ENCODE measurements at places on chromosomes 16 and 17.
A peak's percentile ranks its signal among the peaks of the same experiment; 100 is the strongest.

DNA sequence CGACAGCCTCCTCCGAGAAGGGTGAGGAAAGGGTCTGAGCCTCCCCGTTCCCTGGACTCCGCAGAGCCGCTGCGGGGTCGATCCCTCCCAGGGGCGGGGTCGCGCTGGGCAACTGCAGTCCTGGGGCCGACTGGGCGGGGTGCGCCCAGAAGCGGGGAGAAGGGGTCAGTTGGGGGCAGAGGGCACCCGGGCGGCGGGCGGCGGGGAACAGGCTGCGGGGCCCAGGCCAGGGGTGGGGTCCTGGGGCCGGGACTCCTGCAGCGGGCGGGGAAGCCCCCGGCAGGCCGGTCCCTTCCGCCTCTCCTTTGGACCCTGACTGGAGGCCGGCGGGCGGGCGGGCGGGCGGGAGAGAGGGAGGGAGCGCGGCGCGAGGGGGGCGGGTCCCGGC, 352 bp downstream of the GGNBP2 start:
- DNase-seq = no peak

DNA sequence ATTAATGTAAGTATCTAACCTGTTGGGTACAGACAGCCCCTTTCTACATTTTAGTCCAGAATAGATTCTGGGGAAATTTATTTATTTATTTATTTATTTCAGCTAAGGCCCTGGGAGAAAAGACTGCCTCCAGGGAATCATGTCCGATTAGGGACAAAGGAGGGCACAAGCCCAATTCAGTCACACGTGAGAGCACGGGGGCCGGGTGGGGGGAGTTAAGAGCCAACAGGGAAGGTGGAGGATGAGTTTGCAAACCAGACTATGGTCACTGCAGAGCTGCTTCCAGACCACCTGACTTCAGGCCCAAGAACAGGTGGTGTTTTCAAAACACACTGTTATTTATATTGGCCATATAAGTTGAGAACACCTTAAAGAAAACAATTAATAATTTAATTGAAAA, 1.6 kb upstream of the ZFHX3 start:
- DNase-seq = no peak

- no peak for DNase-seq
These were observed 5.0 kb upstream of the CCL4L2 start for GRCh38 chr17:36205637-36206485.

- peak; percentile 16 for DNase-seq
These were observed 9.5 kb upstream of the KRT19 start for GRCh38 chr17:41537614-41537954.

Data from posterior vena cava (tissue), 2 donors.